SW480 (cell line): ENCODE measurements at places on chromosomes 4 and X.

DNA sequence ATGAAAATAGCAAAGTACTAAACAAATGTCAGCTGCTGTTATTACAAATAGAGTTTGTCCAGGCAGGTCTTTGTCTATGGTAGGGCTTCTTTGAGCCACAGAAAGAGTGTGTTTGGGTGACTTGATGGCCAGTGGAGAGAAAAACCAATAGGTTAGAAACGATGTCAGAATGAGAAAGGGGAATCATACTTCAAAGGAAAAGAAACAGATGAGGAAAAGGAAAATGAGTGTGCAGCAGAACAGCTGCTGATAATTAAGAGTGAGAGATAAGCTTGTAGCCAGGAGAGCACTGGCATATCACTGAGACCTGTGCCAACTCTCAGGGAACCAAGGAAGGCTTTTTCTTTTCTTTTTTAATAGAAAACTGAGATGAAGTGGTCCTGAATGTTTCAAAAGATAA lies 257.2 kb downstream of the ARHGAP24 start:
- no peak for DNase-seq

DNA sequence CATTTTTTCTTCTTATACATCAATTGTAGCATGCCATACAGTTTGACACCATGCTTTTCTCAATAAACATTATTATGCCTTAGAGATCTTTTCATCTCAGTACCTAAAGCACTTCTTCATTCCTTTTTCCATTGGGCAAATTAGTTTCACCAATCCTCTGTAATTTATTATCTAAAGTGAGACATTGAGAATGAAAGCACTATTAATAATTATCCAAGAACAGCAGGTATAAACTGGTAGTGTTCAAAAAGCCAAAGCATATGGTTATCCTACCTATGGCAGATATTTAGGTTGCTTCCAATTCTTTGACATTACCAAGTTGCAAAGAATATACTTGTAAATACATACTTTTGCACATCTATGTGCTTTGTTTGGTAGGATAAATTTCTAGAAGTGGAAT lies 15.6 kb downstream of the LAMTOR3 start:
- DNase-seq = no peak

DNA sequence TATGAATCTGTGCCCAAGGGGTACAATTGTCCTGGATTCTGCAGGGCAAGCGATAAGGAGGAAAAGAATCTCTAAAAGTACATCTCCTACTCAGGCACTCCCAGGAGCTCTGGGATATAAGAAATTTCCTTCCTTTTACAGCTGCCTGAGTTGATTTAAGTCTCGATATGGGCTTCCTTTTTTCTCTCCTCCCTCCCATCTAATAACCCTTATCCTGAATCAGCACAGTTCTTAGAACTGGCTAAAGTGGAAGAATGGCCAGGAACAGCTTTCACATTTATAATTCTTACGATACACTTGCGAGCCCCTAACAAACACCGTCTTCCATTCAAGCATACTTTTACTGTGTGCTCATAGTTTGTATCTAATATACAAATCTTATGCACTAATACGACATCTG lies 21.2 kb downstream of the LRP2BP start:
- no peak for DNase-seq

GRCh38 chrX:42770566-42770965 lies 7.4 kb downstream of the PPP1R2C start:
- no peak for DNase-seq

DNA sequence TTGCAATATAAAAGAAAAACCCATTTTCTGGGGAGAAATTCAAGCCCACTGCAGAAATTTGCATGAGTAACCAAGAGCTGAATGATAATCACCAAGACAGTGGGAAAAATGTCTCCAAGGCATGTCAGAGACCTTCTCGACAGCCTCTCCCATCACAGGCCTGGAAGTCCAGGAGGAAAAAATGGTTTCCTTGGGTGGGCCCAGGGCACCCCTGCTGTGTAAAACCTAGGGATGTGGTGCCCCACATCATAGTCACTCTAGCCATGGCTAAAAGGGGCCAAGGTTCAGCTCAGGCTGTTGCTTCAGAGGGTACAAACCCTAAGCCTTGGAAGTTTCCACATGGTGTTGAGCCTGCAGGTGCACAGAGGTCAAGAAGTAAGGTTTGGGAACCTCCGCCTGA lies 108.4 kb downstream of the FAT4 start:
- DNase-seq = no peak

DNA sequence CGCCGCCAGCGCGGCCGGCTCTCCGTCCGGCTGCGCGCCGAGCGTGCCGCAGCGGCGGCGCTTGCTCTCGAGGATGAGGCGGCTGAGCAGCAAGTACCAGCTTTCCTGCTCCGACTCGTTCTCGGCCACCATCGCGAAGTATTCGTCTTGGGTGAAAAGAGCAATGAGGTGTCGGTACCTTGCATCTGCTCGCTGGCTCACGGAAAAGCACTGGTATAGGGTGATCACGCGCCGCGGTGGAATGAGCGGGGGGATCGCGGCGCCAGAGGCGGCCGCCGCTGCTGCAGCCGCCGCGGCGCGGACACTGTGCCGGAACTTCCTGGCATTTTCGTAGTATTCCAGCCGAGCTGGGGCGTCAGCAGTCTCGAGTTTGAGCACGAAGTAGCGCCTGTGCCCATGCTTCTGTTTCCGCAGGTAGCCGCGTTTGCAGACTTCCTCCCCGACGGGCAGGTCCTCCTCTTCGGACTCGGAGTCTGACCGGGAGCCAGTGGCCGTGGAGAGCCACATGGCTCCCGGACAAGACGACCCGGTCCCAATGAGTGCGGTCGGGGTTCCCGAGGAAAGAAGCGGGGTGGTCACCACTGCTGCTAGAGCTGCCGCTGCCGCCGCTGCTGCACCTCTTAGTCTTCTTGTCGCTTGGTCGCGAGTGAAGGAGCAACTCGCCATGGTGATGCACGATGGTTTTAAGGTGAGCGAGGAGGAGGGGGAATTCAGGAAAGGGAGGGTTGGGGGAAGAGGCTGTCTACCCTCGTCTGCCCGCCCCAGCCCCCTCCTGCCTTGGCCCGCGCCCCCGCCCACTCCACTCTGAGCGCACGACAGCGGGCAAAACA lies 469 bp downstream of the IRS4 start:
- DNase-seq = no peak
